ENCODE measurements at places on chromosomes 2 and 18. TPM values are rescaled to one million over a fixed set of nuclear protein-coding genes. Genes with fewer than 3 reads are reported as not detected.
A peak's percentile ranks its signal among the peaks of the same experiment; 100 is the strongest.

- H3K4me3 ChIP-seq: no peak overlapping the region
- peaks cover 70% of the 10 kb centered on the region for H3K27me3 ChIP-seq
- peaks cover 7% of the 10 kb centered on the region for H3K4me1 ChIP-seq
- no peak overlapping the region for H3K27ac ChIP-seq
These were observed 75.1 kb downstream of the ACOXL start for GRCh38 chr2:110807522-110807921.

DNA sequence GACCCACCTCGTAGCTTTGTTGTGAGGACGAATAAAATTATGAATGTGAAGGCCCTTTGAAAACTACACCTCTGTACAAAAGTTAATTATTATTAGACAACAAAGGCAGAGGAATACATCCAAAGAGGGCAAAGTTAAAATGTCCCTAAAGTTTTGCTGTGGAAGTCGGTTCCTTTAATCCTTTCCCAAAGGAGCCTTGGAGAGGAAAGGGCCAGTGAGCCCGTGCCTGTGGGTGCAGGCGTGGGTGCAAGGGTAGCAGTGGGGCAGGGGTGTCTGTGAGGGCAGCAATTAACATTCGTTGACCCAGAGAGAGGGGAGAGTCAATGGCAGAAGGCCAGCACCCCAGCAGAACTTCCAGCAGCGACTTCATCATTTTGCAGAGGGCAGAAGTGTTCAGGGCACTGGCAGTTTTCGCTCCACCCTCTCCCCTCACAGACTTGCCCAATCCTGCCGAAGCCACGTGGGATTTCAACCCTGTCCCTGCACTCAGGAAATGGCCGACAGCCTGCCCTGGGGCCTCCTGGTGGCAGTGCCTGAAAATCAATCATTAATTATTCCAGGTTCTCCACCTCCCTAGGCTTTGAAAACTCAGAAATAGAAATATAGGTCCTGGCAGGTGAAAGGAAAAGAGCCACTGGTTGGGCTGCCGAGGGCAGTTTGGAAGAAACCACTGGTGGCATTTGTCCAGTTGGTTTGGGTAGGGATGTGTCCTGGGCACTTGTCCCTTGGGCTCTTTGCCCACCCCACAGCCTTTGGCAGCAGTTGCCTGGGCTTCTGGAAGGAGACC, 4.2 kb upstream of the PAX8 start:
- no peaks in the 10 kb centered on the region for H3K27me3 ChIP-seq
- no peaks in the 10 kb centered on the region for H3K36me3 ChIP-seq
- peak overlapping the region; percentile 33 for H3K4me3 ChIP-seq
- DNase-seq: peak; percentile 78

DNA sequence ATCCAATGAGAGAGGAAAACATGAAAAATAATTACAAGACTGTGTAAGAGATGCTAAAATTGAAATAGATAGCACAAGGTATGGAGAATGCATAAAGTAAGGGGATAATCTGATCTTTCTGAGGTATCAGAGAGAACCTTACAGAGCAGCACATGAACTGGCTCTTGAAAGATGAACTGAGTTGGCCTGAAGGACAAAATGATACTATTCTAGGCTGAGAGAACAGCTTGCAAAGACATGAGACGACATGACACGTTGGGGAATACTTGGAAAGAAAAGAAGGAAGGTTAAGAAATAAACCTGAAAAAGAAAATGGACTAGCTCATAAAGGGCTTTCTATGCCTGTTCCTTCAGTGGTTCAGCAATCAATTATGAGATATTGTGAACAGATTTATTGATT, 152.7 kb upstream of the MYO3B start:
- H3K4me3 ChIP-seq: no peak overlapping the region
- no peak overlapping the region for H3K27ac ChIP-seq
- H3K27me3 ChIP-seq: no peaks in the 10 kb centered on the region
- peaks cover 7% of the 10 kb centered on the region for H3K4me1 ChIP-seq

GRCh38 chr2:39484206-39484605, 47.1 kb upstream of the MAP4K3 start:
- DNase-seq: no peak
- H3K27me3 ChIP-seq: no peaks in the 10 kb centered on the region
- no peak overlapping the region for H3K4me3 ChIP-seq
- peaks cover 7% of the 10 kb centered on the region for H3K4me1 ChIP-seq

DNA sequence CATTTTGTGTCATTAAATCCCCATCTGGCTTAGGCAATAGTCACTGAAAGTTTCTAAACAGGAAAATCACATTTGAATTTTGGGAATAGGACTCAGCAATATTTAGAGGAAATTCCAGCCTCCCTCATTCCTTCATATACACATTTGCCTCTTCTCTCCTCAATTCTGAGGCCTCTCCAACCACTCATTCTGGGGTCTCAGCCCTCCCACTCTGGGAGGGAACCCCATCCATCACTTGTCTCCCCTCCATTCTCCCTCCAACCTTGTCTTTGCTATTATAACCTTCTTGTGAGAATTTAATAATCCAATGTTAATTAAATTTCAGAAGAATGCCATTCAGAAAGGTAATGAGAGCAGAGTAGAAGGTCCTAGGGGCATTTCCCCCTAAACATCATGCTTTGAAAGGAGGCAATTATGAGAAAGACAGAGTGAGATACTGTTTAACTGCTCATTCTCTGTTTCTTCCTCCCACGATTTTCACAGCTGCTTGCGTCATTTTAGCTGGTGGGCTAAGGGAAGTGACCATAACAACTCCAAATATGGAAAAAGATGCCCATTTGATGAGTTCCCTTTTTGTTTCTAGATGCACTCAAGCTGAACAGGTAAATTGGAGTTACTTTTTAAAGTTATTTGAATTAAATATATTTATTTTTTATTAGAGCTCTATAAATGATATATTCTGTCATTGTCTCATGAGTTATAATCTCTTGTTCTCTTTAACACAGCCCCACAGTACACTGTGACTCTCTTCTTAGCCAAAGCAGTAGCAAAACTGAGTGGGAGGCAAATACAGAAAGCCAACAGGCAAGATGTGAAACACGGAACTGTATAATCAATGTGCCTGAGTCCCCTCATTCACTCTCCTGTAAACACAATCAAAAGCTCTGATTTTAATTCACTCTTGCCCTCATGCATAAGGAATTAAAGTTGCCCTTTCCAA, 135.1 kb downstream of the DLGAP1 start:
- no peaks in the 10 kb centered on the region for H3K4me1 ChIP-seq
- peaks cover 7% of the 10 kb centered on the region for H3K36me3 ChIP-seq
- H3K4me3 ChIP-seq: no peak overlapping the region
- DNase-seq: no peak
- peaks cover 69% of the 10 kb centered on the region for H3K27me3 ChIP-seq

DNA sequence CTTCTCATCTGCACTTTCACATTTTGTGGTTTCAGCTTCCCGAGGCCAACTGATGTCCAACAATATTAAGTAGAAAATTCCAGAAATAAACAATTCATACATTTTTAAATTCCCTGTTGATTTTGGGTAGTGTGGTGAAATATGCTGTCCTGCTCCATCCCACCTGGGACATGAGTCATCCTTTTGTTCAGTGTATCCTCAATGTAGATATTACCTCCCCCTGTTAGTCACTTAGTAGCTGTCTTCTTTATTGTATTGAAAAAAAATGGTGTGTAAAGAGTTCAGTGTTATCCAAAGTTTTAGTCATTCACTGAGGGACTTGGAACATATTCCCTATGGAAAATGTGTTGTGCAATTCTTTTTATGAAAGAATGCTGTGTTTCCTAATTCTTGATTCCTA, 348.1 kb downstream of the SOCS6 start:
- H3K27ac ChIP-seq: peak overlapping the region; percentile 23
- peaks cover 25% of the 10 kb centered on the region for H3K4me1 ChIP-seq

DNA sequence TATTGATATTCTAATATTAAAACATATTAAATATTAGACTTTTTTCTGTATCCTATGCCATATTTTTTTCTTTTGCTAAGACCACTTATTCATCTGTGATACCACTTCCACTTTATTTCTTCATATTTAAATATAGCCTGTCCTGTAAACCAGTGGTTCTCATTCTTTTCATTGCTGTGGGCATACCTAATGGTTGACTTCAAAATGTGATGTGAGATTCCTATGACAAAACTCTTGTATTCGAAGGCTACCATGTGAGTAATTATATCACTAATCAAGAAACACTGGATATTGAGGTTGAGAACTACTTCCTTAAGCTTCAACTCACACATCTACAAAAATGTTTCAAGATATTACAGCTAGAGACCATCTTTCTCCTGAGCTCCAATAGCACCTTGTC, 3.6 kb downstream of the SCRN3 start:
- H3K27me3 ChIP-seq: no peaks in the 10 kb centered on the region
- H3K36me3 ChIP-seq: peaks cover 23% of the 10 kb centered on the region
- no peak overlapping the region for H3K4me3 ChIP-seq
- H3K27ac ChIP-seq: no peak overlapping the region
- peaks cover 9% of the 10 kb centered on the region for H3K4me1 ChIP-seq

GRCh38 chr2:150697596-150697995, 210.1 kb upstream of the RND3 start:
- no peaks in the 10 kb centered on the region for H3K36me3 ChIP-seq
- peaks cover 9% of the 10 kb centered on the region for H3K4me1 ChIP-seq
- H3K27ac ChIP-seq: peak overlapping the region; percentile 57
- no peak overlapping the region for H3K4me3 ChIP-seq

DNA sequence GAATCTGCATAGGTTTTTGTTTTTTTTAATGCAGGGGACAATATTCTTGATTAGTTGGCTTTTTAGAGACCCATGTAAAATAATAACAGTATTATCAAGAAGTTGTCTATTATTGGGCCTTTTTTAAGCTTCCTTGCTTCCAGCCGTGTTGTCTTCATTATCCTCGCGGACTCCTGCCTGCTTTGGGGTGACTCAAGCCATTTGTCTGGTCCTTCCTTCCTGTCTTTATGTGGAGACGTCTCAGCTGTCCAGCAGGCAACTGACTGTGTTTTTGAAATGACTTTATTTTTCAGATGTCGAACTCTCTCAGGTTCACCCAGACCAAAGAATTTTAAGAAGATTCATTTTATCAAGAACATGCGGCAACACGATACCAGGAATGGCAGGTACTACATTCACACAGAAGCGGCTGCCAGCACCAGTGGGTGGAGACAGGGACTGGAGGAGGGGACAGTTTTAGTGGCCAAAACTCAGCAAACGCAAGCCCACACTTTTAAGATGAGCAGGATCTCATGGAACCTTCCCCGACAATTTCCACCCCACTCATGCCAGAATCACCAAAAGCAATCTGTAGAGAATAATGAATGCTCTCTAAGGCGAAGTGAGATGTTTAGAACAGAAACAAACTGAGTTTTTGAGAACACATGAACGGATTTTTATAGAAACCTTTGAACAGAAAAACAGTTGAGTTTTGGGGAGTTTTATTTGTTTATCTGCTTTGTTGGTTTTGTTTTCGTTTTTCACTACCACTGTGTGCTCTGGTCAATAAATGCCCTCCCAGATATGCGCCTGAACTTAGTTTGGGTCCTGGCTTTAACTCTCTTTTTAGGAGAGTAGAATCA, 59.1 kb downstream of the CABLES1 start:
- peaks cover 4% of the 10 kb centered on the region for H3K36me3 ChIP-seq
- no peak overlapping the region for H3K27ac ChIP-seq

GRCh38 chr2:64652231-64653108, 1.2 kb downstream of the SERTAD2 start:
- H3K4me3 ChIP-seq: peak overlapping the region; percentile 77
- H3K27ac ChIP-seq: peak overlapping the region; percentile 89
- DNase-seq: peak; percentile 61

The FOXI3 gene
- total RNA-seq: not detected

The KIF5C gene
- total RNA-seq: 0.21 TPM

The UGT1A7 gene
- not detected for total RNA-seq
